ENCODE measurements at places on chromosomes 11 and 22.

DNA sequence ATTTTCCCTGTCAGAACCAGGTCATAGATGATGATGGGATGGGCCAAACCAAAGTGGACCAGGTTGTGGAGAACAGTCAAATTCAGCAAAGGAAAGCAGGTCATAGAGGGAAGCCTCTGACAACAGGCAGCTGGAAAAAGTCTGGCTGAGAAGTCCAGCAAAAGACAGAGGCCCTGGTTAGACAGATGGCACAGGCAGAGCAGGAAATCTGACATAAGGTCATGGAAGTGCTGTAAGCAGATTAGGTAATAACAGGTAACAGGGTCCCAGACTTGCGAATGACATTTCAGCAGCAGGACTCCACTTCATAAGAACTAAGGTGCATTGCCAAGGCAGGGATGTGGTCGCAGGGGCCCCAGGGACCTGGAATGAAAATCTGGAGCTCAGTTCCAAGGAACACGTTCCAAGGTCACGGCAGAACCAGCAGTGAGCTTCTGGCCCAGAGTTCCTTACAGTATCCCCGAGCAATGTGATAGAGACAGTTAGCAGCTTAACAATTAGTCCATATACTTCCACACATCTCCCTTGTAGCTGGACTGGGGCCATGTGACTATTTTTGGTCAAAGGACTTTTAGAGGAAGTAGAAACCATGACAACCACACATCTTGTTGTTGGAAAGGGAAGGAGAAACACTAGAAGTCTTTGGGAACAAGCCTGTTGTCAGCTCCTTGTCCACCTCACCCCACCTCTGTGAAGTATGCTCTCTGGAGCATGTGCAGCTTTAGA is 75.4 kb downstream of the ME3 start:
- no peak for DNase-seq

DNA sequence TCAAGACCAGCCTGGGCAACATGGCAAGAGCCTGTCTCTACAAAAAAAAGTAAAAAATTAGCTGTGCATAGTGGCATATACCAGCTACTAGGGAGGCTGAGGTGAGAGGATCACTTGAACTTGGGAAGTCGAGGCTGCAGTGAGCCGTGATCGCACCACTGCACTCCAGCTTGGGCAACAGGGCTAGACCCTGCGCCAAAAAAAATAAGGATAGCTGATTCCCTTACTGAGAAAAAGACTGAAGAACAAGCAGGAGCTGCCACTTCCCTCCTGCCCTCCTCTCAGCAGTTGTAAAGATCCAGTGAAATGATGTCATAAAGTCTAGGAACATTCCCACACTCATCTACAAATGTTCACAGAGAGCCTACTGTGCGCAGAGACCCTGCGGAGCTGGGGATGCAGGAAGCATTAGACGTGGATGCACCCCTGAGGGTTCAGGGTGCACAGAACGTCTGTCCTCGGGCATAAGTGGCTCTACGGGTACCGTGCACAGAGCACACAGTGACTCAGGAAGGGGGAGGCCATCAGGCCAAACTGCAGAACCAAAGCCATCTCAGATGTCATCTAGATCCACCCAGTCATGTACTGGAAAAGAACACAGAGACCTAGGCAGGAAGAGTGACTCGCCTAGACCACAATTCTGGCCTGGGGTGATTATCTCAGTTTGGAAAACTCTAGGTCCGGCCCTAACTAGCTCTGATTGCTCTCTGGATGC is 11.7 kb downstream of the SEC14L2 start:
- DNase-seq: no peak

- DNase-seq: no peak
These were observed 8.6 kb downstream of the CFL1 start for GRCh38 chr11:65849366-65849765.

DNA sequence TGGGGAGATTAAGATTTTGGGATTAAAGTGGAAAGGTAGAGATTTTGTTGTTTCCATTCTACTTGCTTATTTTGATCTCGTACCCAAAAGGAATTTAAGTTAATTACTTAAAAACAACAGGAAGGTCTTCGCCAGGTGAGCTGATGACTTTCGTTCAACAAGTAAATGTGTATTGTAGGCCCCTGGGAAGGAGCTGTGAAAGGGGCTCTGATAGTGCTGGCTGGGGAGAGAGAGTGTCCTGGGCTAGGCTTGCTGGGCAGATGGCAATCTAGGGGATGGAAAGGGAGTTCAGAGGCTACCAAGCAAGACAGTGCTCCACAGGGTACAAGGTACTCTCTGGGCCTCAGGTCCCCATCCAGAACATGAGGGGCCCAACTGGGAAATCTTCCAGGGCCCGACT is 189.4 kb downstream of the CEP164 start:
- no peak for DNase-seq

DNA sequence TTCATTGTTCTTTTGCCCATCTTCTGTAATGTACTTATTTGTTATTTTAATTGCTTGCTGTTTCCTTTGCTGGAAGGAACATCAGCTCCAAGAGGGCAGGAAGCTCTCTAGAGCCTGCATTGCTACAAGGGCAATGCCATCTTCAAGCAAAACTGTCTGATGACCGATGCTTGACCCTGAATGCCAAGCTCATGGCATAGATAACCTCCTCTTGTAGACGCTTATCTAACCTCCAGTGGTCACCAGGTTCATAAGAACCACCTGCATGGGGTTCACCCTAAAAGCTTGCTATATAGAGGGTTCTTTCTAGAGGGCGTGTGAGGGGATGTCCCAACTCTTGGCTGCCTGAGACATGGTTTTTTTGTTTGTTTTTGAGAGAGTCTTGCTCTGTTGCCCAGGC is 16.5 kb downstream of the FADS3 start:
- no peak for DNase-seq

GRCh38 chr11:2096919-2097301 is 42.3 kb downstream of the IGF2 start:
- DNase-seq: no peak

- no peak for DNase-seq
These were observed 40.5 kb upstream of the PRDM11 start for GRCh38 chr11:45105984-45106375.

GRCh38 chr22:47230251-47230650 is 467.8 kb downstream of the TBC1D22A start:
- DNase-seq: no peak
